CD4-positive, alpha-beta T cell treated with Interleukin-6 at 100 ng/mL for 8 hours (primary cell): ENCODE measurements at places on chromosomes 7 and 10.

DNA sequence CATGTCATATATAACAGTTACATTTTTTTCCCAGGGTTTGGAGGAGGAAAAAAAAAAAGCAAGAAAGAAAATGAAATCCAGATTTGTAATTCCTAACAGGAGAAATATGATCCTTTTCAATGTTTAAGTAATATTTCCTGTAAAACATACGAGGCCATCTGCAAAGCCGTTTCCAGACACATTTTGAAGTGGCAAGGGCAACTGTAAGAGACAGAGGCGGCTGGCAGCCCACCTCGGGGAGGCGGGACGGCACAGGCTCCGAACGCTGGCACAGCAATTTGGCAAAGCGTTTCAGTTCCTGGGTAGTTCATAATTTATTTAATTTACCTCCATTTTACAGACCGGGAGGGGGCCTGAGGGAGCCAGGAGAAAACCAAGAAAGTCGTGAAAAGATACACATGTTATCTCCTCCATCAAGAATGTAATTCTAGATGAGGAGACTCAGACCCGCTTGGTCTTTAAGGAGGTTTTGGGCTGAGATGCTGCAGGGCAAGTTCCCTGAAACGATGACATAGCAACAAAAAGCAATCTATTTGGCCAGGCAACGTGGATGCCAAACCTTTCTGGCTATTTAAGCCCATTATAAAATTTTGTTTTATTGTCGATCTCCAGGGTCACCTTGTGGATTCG is 448.5 kb upstream of the MKI67 start:
- DNase-seq: no peak

DNA sequence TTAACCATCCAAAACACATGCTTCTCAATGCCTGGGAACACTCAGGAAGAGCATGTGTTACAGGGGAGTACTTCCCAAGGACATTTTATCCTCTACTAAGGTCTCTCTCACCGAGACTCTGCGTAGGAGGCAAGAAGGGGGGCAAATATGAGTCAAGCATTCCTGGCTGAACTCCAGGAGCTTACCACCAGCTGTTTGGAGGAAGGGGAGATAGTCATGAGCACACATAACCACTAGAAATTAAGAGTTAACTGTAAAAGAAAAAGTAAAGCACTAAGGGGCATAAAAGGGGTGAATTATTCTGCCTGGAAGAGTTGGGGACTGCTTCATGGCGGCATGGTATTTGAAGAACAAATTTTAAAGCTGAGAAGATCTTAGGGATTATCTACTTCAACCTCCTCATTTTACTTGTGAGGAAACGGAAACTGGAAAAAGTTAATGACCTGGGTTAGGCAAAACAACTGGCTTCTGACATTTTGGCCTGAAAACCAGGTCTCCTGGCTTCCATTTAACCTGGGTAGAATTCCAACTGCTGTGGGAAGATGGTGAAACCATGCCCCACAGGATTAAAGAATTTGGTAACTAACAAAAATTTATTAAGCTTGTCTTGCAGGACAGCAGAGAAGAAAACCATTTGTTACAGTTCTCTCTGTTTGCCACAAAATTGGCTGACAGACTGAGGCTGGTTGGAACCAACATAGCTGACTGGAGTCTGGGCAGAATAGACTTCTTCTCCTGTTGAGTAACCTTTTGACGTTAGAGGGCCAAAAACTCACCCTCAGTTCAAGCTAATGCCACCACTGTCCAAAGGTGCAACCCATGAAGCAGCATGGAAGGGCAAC is 85.5 kb downstream of the SLC25A13 start:
- DNase-seq: no peak

DNA sequence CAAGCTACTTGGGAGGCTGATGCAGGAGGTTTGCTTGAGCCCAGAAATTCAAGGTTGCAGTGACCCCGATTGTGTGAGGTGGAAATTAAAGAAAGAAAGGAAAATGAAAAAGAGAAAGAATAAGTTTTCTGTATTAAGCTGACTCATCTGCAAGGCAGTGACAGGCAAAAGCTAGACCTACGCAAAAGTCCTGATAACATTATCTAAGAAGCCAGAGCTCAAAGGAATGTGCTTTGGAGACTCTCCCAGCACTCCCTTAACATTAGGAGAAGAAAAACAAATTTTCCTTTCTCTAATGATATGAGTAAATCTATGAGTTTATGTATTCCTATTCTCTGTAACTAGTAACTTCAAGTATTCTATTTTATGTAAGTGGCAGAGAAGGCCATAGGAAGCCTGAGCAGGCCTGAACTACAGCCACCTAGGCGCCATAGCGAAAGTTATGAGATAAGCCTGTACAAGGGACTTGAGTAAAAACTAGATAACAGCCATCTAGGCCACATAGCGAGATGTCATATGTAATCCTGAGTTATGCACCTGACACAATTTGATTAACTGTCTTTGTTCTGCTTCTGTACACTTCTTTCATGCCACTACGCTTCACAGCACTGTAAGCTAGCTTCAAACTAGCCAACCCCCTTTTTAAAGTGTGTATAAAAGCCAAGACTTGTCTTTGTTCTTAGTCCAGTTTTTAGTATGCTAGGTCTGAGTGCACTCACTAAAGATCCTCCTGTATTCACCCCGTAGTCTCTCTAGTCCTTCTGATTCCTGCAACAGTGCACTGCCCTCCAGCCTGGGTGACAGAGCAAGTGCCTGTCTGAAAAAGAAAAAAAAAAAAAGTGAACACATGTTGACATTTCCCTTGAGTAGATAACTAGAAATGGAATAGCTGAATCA is 9.4 kb upstream of the ZWINT start:
- DNase-seq: no peak

DNA sequence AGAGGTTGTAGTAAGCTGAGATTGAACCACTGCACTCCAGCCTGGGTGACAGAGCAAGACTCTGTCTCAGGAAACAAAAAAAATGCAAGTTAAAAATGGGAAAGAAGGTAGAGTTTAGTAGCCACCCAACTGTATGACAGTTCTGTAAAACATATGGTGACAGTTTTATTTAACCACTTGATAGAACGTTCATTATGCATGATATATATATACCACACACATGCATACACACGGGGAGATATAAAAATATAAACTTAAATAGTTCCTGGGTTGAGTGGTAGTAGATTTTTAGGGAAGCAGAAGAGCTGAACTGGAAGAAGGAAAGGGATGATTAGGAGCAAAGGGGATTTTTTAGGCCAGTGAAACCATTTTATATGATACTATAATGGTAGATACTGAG is 120.0 kb downstream of the KMT2C start:
- no peak for DNase-seq

GRCh38 chr10:3850999-3851937 is 66.3 kb upstream of the KLF6 start:
- no peak for DNase-seq

DNA sequence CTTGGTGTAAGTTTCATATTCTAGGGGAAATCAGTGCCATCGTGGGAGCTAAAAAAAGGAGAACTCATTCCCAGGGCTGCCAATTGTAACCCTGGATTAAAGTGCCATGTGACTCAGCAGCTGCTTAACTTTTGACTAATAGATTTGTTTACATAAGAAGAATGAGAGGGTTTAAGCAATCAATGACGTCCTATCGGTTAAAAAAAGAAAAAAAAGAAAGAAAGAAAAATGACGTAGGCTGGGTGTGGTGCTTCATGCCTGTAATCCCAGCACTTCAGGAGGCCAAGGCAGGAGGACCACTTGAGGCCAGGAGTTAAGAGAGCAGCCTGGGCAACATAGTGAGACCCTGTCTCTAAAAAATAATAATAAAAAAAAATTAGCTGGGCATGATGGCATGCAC is 116.2 kb upstream of the AFAP1L2 start:
- no peak for DNase-seq

- DNase-seq: no peak
These were observed 82.7 kb downstream of the FAM204A start for GRCh38 chr10:118259288-118259906.

- DNase-seq: no peak
These were observed 27.7 kb upstream of the VAX1 start for GRCh38 chr10:117165538-117166417.

GRCh38 chr10:124529661-124530214 is 68.1 kb downstream of the LHPP start:
- no peak for DNase-seq
